H7 (cell line): ENCODE measurements at places on chromosomes 5 and 9. TPM values are rescaled to one million over a fixed set of nuclear protein-coding genes. Genes with fewer than 3 reads are reported as not detected.

Gene CYLC2
- total RNA-seq: not detected in 2 replicates

Gene TSTD2
- total RNA-seq: 13.0 and 15.6 TPM in 2 replicates

Gene EGR1
- 0.10 and 7.5 TPM in 2 replicates for total RNA-seq

Gene FCN2
- not detected in 2 replicates for total RNA-seq

Gene ZNF484
- 10.6 and 19.0 TPM in 2 replicates for total RNA-seq

Gene TAS2R1
- not detected in 2 replicates for total RNA-seq

Gene GARIN3
- total RNA-seq: not detected in 2 replicates

Gene SLC46A2
- total RNA-seq: not detected in 2 replicates

Gene ZDHHC11B
- 0.07 and 0.33 TPM in 2 replicates for total RNA-seq

Gene SAXO1
- 0.21 and 0.48 TPM in 2 replicates for total RNA-seq

Gene CEL
- 0.87 and 1.7 TPM in 2 replicates for total RNA-seq

Gene DAPK1
- total RNA-seq: 48.8 and 58.5 TPM in 2 replicates

Gene DENND4C
- 21.4 and 35.7 TPM in 2 replicates for total RNA-seq

Gene HAPLN1
- 2.7 and 3.3 TPM in 2 replicates for total RNA-seq

Gene TPPP
- total RNA-seq: 0.31 and 0.92 TPM in 2 replicates

Gene OMD
- not detected in 2 replicates for total RNA-seq

Gene DPYSL3
- total RNA-seq: 184 and 312 TPM in 2 replicates

Gene UBE2QL1
- total RNA-seq: 0.17 and 0.52 TPM in 2 replicates

Gene CSF1R
- total RNA-seq: not detected in 2 replicates

- no peak for DNase-seq
These were observed 18.8 kb upstream of the HSD17B3 start for GRCh38 chr9:96320749-96321280.

- no peak for DNase-seq
These were observed 288.7 kb downstream of the ZSWIM6 start for GRCh38 chr5:61620699-61621182.

DNA sequence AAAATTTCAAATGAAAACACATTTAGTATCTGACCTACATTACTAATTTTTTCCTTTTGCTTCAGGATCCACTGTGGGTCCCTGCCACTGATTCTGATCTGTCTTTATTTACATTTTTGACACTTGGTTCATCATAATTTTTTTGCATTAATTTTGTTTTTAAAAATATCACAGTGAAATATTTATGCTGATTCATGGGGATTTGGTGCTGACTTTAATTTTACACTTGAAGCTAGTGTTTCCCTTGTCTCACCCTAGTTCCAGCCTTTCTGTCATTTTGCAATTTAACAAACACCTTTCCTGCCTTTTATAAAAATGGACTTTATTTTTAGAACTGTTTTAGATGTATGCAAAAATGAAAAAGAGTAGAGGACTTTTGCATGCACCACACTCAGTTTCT, 111.9 kb upstream of the MARCHF11 start:
- DNase-seq: no peak

DNA sequence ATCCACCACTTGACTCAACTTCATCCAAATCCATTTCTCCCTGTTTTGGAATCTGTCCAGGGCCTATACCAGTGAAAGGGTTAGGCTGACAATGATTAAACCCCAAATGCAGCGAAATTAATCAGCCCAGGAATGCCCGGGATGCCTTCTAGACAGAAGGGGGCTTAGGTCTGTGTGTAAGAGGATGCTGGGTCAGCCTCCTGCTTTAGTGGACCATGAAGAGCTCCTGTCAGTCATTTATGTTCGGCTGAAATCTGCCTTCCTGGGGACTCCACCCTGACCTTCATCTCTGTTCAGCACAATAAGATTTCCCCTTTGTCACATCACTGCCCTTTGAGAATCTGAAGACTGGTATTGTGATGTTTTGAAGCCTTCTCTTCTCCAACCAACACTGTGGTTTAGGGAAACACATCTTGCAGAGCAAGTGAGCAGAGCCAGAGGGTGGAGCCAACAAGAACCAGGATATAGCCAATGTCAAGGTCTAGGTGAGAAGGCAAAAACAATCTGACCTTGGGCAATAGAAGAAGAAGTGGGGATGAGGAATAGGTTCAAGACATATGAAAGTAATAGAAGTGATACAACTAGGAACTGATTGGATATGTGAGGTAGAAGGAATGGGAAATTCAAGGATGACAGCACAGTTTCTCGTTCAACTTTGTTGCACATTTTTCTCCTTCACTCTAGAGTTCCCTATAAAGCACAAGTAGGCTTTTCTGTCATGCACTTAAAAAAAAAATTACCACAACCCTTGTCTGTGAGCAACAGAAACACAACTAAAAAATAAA, 234.4 kb downstream of the ARHGAP26 start:
- DNase-seq: no peak

GRCh38 chr9:81460693-81461092, 228.7 kb downstream of the TLE1 start:
- no peak for DNase-seq

GRCh38 chr5:96703995-96704394, 41.8 kb downstream of the CAST start:
- DNase-seq: no peak

GRCh38 chr9:27590651-27591050, 17.4 kb upstream of the C9orf72 start:
- DNase-seq: no peak

DNA sequence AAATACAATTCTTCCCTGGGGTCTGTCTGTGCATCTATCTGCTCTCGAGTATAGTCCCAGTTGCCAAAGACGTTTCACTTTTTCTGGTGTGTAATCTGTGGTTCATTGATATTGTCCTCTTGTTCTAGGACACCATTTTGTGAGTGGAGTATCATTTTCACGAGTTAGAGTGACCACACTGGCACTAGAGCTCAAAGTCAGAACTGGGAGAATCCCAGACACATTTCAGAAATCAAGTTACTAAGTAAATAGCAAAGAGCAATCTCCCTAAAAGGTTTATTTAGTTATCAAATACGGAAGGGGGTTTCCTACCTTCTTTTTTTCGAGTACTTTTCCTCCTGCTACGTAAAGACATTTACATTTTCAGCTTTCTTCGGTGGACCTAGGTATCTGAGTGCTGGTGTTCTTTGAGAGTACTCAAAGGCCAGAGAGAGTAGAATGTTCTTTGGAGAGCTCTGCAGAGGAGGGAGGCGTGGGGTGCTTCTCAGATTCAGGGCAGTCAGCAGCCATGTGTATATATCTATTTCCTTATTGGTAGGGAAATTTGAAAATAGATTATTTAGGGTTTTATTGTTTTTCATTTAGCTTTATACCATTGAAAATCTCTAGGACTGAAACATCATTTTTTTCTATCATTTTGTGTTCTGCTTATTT, 8.9 kb upstream of the HSPA9 start:
- no peak for DNase-seq

DNA sequence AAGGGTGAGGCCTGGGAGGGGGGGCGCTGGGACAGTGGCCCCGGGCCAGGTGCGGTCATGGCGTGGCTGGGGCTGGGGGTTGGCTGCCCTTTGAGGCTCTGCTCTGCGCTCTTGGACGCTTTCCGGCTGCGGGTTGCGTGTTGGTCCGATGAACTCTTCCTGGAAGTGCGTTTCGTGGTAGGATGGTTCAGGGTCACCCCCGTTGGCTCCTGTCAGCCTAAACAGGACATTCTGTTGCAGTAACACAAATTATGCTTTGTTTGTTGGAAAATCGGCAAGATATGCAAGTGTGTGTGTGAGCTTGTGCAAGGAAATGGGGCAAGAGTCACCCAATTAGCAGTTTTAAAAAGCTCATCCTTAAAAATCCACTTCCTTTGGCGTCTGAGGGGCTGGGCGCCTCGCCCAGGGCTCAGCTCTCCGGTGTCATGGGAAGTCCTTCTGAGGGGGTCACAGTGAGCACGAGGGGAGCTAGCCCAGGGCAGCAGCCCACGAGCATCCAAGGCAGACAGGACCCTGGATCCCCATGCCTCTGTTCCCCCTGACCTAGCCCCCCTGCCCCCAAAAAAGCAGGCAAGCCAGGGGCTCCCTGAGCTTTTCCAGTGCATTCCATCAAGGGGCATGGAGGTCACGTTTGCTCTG, 22.2 kb upstream of the RNU6ATAC start:
- peak; percentile 44 for DNase-seq

GRCh38 chr9:113536483-113537228, 73.1 kb downstream of the RGS3 start:
- peak; percentile 73 for DNase-seq

GRCh38 chr5:137752905-137753690, 1.1 kb downstream of the HNRNPA0 start:
- DNase-seq: peak; percentile 53

GRCh38 chr5:132907161-132907560, 33.7 kb downstream of the LEAP2 start:
- DNase-seq: no peak

- DNase-seq: no peak
These were observed 14.9 kb downstream of the FCN2 start for GRCh38 chr9:134895567-134895907.

GRCh38 chr5:165029099-165029870, 1523.9 kb downstream of the MAT2B start:
- DNase-seq: peak; percentile 48

DNA sequence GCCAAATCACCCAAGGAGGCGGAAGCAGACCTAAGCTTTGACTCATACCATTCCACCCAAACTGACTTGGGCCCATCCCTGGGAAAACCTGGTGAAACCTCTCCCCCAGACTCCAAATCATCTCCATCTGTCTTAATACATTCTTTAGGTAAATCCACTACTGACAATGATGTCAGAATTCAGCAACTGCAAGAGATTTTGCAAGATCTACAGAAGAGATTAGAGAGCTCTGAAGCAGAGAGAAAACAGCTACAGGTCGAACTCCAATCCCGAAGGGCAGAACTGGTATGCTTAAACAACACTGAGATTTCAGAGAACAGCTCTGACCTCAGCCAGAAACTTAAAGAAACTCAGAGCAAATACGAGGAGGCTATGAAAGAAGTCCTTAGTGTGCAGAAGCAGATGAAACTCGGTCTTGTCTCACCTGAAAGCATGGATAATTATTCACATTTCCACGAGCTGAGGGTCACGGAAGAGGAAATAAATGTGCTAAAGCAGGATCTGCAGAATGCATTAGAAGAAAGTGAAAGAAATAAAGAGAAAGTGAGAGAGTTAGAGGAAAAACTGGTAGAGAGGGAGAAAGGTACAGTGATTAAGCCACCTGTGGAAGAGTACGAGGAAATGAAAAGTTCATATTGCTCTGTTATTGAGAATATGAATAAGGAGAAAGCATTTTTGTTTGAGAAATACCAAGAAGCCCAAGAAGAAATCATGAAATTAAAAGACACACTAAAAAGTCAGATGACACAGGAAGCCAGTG, 15.8 kb upstream of the TTC23L start:
- DNase-seq: no peak

- DNase-seq: no peak
These were observed 48.3 kb upstream of the TCERG1 start for GRCh38 chr5:146398826-146399225.

DNA sequence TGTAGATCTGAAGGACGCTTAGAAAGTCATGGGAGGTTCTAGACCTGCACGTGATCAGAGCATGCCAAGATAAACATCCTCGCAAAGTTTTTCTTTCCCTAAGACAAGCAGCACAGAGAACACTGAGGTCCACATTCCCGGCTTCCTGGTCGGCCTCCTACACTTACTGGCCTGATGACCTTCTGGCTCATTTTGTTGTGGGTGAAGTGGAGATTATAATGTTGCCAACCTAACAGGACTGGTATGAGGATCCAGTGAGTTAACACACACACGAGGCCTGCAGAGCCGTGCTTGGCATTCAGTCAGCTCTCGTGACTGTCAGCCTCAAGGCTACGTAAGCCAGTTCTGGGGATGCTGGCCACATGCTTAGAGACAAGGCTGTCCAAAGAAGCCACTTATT, 186.0 kb downstream of the TENT4A start:
- DNase-seq: no peak

- DNase-seq: no peak
These were observed 226.2 kb upstream of the SMC2 start for GRCh38 chr9:103867886-103868285.

GRCh38 chr5:24364711-24365110, 280.1 kb downstream of the CDH10 start:
- DNase-seq: no peak

DNA sequence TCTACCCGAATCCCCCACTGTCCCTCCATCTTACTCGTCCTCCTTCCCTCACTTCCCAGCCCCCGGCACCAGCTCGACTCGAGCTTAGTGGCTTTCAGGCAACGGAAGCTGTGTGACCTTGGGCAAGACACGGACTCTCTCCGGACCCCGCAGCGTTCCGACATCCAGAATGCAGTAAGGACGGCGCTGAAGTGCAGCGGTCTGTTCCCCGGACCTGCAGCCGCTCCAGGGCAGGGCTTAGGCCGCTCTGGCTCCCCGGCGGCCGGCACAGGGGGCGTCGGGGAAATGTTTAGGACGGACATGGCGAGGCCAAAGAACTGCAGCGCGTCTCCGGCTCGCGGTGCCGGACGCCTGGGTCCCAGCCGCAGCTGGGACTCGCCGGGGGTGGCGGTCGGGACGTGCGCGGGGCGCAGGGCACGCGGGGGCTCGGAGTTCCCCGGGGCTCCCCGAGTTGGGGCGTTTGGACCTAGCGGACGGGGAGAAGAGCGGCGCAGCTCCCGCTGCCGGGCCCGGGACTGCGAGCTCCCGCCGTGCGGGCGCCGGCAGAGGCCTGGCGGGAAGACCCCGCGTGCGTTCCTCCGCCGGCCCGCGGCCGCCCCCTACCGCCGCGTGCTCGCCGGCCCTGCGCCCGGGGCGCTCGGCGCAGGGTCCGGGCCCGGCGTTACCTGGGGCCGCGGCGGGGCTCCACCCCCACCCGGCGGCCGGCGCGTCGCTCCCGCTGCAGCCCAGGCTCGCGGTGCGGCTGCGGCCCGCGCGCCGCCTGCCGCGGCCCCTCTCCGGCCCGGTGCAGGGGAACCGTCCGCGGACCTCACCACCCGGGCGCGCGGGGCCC, 5.6 kb upstream of the RNF44 start:
- peak; percentile 94 for DNase-seq

- DNase-seq: no peak
These were observed 1.5 kb downstream of the CERT1 start for GRCh38 chr5:75509956-75510355.

GRCh38 chr5:13957032-13957645, 12.7 kb upstream of the DNAH5 start:
- peak; percentile 51 for DNase-seq

- DNase-seq: peak; percentile 75
These were observed 10.3 kb upstream of the PCDHB1 start for GRCh38 chr5:141040771-141041426.

GRCh38 chr5:17067657-17068392, 131.7 kb upstream of the MYO10 start:
- DNase-seq: no peak

DNA sequence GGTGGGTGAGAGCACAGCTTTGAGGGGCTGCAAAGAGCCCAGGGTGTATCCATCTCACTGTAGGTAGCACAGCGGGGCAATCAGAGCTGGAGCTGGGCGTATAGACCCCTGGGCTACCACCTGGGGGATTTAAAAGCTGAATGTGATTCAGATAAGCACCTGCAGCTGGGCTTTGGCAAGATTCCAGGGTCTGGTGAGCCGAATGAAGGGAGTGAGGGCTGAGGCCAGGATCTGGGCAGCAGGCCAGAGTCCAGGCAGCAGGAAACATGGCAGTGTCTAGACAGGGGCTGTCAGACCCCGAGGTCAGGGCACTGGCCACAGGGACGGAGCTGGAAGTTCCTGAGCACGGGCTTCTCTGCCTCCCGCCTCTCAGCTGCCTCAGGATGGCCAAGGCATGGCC, 8.7 kb downstream of the ASS1 start:
- DNase-seq: no peak

GRCh38 chr9:74501570-74501969, 4.4 kb downstream of the RORB start:
- DNase-seq: no peak
